ENCODE measurements at places on chromosomes 2 and 18.

DNA sequence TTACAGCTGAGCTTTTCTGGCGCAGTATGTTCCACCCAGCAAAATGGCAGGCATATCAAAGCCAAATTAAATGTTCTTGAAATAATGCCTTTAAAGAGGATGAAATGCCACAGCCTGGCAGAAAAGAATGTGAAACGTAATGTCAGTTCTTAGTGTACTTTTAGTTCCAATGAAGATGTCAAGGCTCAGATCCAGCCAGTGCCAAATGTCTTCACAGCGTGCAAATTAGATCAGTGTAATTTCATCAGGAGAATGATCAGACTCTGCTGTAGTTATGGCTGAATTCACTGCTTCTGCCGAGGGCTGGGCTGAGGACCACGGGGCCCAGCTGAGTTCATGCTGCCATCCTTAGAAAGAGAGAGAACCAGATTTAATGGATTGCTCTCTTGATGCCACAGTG lies 78.7 kb upstream of the ITGA4 start:
- DNase-seq: no peak

GRCh38 chr2:44778671-44779476 lies 162.6 kb upstream of the SIX3 start:
- no peak for DNase-seq

DNA sequence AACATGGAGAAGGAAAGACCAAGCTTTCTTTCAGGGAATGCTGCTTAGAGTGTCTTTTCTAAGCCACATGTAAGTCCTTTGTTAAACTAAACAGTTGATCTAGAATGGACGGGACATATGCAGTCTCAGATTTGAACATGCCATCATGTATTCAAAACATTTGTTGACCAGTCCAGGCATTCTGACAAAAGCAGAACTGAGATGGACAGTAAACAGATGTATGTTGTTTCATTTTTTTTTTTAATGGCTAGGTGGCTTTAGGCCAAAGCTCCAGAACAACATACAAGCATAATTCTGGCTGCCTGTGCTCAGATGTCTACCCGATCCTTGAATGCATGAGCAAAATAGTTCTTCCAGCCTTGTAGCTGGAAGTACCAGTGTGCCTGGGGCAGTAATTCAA lies 1211.4 kb upstream of the FAM98A start:
- no peak for DNase-seq

GRCh38 chr2:20635113-20635510 lies 15.8 kb downstream of the HS1BP3 start:
- DNase-seq: no peak

GRCh38 chr2:55047677-55048299 lies 2.5 kb downstream of the RTN4 start:
- no peak for DNase-seq

DNA sequence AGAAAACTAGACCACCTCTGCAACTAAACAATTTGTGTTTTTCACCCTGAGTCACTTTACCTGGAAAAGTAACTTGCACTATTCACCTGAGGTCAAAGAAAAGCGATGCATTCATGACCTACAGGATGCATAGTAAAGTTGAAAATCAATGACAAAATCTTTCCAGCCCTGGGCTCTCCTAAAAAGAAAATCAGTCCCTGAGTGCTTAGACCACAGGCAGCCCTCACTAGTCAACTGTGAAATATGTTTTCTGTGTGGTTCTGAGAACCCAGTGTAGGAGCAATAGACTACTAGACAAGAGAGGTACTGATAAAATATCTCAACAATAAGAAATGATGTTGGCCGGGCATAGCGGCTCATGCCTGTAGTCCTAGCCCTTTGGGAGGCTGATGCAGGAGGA lies 133.1 kb downstream of the TXNL1 start:
- no peak for DNase-seq

- DNase-seq: no peak
Observed at GRCh38 chr2:70068119-70068518, 19.2 kb upstream of the PCBP1 start.

GRCh38 chr2:149068996-149069888 lies 30.7 kb downstream of the LYPD6B start:
- DNase-seq: peak; percentile 6

- no peak for DNase-seq
Observed at GRCh38 chr2:71721362-71721665, 268.0 kb downstream of the DYSF start.

- DNase-seq: no peak
Observed at GRCh38 chr18:34697891-34698290, 12.2 kb upstream of the DTNA start.

DNA sequence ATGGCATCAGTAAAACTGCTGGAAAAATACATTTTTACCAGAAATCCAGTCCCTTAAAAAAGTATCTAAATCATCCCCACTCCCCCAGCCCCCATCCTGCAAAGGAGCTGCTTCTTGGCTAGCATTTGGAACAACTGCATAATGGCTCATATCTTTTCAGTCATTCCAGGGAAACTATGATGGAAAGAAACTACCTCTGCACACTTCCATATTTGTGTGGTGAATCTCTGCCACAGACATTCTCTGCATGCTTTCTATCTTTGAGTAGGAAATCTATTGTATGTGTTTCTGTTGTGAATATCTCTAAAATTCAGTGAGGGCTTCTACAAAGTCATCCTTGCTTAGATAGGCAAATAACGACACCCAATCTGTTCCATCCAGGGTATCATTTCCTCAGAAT lies 632.3 kb downstream of the LRP1B start:
- no peak for DNase-seq

DNA sequence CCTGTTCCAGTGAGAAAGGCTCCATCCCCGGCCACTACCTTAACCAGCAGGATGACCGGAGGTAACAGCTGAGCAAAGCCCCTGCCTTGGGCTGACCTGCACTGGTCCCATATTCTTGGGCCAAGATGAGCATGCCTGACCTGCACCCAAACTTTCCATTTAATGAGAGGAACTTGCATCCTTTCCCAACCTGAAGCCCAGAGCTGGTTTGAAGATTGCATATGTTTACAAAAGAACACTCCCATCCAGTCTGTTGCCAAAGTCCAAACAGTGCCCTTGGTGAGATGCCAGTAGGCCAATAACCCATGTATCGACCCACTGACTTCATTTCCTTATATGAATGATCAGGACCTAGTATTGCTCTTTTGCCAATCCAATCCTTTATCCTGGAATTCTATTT lies 5.5 kb upstream of the NPAS2 start:
- DNase-seq: no peak

- DNase-seq: no peak
Observed at GRCh38 chr2:236473691-236474090, 95.9 kb upstream of the ACKR3 start.

GRCh38 chr2:33812707-33813106 lies 213.6 kb upstream of the FAM98A start:
- no peak for DNase-seq

DNA sequence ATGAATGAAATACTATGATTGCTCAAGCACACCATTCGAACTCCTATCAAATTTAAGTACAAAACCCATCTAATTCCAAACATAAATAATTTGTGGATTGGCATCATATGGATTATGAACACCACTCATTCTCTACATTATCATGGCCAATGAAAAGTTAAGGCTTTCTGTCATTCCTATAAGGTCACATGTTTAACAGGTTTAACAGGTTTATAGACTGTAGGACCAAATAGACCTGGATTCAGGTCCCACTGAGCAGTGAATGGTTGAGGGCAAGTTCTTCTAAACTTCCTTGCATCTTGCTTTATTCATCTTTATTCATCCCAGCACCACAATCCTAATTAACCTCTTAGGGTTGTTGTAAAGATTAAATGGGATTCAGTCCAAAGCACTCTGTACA lies 33.4 kb downstream of the FBXO36 start:
- no peak for DNase-seq

DNA sequence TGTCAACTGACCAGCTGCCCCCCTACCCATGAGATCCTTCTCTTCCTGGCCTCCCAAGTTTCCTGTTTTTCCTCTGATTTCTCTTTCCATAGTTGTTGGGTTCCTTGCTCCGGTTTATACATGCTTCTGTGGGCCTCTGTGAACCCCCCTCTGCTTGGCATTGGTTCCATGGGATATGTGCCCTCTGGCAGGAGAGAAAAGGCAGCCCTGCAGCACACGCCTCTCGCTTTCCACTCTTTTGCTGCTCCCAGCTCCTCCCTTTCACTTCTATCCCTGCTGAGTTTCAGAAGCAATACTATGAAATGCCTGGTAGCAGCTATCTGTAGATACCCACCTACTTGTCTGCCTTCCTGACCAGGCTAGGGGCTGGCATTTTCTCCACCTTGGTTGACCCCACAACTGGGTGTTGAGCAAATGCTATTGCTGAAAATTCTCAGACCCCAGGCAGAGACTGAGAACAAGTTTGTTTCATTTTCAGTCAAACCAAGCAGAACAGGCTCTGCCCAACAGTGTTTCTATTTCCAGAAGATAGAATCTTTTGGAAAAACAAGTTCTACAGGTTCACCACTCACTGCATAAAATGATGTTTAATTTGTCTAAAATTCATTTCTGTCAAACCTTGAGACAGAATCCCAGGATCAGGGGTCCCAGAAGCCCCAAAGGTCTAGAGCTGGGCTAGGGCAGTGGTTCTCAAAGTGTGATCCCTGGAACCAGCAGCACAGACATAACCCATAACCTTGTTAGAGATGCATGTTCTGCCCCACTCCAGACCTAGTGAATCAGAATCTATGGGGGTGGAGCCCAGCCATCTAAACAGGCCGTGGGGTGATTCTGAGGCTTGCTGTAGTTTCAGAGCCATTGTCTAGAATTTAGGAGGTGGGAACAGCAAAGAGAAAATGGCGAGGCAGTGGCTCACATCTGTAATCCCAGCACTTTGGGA lies 13.4 kb downstream of the CAPG start:
- DNase-seq: no peak

DNA sequence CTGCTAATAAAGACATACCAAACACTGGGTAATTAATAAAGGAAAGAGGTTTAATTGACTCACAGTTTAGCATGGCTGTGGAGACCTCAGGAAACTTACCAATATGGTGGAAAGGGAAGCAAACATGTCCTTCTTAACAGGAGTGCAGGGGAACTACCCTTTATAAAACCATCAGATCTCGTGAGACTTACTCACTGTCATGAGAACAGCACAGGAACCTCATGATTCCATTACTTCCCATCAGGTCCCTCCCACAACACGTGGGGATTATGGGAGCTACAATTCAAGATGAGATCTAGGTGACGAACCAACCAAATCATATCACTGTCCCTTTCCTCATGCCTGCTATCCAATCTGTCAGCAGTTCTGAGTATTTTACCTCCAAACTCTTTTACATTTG lies 586.7 kb downstream of the TDRD15 start:
- DNase-seq: no peak

DNA sequence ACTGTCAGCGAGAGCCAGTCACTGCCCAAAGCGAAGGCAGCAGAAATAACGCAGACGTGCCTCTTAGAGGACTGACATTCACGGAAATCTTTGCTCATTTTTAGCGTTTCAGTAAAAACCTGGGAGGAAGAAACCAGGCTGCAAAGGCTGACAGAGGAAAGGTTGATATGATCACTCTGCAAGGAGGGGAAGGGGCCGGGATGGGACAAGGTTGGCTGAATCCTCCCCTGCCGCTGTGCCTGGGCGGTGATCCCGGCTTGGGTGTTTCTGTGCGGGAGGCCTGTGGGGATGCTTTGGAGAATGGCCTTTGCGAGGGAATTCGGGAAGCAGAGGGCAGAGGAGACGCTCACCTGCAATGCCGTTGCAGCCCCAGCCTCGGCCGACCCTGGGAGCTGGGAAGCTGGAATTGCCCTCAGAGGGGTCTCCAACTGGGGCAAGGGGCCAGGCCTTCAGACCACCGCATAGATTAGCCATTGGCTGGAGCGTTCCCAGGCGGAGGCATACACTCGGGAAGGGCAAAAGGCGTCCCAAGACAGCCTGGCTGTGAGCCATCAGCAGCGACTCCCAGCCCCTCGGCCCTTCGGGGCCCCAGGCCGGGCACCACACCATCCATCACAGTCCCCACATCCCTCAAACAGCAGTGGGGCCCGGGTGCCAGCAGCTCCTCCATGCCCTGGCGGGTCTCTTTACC lies 111.7 kb upstream of the GPC1 start:
- DNase-seq: no peak

DNA sequence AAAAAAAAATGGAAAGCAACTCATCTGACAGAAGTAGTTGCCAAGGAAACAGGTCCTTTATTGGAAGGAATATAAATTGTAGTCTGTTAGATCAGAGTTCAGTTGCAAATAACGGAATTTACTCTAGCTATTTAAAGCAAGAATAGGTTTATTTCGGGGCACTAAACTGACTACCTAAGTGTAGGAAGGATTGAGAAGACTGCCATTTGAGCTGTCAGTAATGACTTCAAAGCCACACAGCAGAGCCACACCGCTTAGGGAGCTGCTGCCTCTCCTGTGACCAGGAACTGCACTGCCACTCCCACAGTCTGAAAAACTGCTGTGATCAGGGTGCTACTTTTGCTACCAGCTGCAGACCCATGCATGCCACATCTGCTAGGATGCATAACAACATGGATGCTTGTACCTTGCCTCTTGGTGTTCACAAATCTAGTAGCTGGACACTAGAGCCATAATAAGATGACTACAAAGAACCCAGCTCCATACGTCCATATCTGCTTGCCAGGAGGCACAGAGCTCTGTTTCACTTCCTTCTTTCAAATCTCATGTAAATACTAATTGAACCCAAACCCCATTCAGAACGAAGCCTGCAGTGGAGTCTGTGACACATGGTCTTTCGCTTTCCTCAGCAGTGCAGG lies 2.2 kb downstream of the DSG2 start:
- no peak for DNase-seq

GRCh38 chr18:32086881-32087280 lies 4.8 kb upstream of the RNF138 start:
- no peak for DNase-seq

- DNase-seq: no peak
Observed at GRCh38 chr18:11761553-11761952, 72.5 kb downstream of the GNAL start.

GRCh38 chr2:7672027-7672684 lies 754.9 kb downstream of the RNF144A start:
- no peak for DNase-seq

- peak; percentile 9 for DNase-seq
Observed at GRCh38 chr2:195442458-195443175, 214.4 kb upstream of the SLC39A10 start.

GRCh38 chr18:73283788-73284187 lies 416.0 kb upstream of the NETO1 start:
- DNase-seq: no peak

DNA sequence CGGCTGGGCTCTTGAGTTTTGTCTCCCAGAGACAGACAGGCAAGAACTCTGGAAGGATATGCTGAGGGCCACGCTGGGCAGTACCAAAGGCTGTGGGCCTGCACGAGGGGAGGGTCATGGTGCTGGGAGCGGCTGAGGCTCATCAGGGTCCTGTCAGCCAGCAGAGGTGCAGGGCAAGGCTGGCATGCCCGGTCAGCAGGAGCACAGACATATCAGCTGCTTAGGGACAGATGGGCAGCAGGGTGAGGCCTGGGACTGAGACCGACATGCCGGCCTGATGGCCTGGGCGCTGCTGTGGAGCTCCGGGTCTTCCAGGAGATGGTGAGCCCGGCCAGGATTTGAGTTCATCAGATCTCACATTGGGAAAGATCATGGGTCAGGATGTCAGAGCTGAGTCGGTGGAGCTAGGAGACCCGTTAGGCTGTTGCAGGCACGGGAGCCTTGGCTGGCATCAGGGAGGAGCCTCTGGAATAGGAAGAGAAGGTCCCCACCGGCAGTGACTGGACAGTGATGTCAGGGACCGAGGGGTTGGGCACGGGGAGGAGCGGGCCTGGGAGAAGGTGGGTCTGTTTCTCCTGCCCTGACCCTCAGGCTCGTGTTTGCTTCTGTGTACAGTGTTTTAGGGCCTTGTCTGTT lies 18.8 kb downstream of the CNDP2 start:
- DNase-seq: no peak
